ENCODE measurements at places on chromosomes 13 and 19.

DNA sequence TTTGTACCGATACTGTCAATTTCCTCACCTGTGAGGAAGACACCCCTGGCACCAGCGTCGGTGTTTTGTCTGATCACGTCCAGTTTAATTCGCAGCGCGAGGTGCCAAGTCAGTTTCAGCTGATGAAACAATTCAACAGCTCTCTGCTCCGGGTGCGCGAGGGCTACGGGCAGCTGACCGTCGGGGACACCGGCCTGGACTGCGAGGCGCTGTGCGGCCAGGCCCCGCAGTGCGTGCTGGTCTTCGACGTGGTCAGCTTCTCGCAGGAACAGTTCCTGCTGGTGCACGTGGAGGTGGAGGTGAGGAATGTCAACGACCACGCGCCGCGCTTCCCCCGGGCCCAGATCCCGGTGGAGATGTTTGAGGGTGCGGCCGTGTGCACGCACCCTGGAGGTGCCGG is 171.5 kb downstream of the OLFM4 start:
- no peak for DNase-seq

DNA sequence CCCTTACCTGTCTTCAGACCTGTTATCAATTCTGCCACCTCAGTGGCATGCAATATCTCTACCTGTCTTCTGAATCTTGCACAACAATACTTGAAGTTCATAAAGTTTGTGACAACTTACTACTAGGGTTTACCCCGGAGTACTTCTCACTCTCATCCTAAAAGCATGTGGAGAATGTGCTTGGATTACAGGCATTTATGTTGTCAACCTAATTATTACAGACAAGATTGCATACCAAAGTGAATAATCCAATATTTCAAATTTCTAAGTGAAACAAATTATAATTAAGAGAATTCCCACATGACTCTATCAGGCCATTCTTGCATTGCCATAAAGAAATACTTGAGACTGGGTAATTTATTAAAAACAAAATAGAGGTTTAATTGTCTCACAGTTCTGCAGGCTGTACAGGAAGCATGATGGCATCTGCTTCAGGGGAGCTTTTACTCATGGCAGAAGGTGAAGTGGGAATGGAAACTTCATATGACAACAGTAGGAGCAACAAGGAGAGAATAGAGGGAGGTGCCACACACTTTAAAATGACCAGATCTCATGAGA is 661.0 kb upstream of the SPRY2 start:
- DNase-seq = no peak

DNA sequence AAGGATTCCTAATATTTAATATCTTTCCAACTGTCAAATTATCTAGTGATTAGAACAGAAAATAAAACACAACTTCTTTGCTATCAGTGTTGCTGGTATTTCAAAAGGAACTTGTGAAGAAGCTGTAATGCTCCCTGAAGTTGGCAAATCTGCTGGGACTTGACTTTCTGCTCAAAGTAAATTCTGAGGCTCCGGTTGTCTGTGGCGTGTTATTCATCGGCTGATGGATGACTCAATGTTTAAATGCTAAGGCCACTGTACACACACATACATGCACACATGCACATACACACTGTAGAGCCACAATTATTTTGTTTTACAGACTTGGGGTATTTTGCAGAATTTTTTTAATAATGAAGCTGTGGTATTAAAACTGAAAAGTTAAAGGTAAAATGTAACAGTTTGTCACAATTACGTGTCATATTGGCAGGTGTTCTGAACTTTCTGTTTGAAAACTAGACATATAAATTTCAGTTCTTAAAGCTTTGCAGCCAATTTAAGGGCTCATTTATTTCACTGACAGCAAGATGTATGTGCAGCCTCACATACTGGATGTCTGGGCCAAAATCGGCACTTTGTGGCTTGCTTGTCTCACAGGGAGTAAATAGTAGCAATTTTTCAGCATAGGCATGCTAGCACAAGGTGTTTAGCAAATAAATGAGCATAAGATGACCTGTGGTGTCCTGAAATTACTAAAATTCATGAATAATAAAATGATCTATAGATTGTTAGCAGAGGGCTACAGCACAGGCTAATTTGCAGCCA is 1691.7 kb upstream of the PCDH20 start:
- no peak for DNase-seq

DNA sequence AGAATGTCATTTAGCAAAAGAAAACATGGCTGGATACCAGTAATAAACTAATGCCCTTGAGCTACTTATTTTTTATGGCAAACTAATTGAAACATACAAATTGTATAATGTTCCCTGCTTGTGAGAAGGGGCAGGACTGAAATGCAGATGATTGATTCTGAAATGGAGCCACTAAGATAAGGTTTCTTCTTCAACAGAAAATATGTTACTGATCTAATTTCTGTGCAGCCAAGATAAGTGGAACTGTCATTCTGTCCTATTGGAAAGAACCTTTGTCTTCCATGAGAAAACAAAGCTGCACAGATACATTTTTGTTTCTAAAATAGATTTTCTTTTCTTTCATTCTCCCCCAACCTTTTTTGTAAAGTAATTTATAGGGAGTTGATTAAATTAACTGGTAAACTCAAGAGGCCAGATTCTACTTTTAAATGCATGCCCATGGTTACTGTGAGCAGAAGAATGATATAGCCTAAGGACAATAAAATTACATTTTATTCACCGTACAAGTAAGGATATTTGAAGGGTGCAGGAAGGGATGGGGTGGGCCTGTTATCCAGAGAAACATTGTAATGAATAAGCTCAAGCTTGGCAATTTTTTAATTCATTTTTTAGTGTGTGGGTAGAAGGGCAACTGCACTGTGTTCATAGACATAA is 39.9 kb downstream of the STARD13 start:
- DNase-seq = no peak

DNA sequence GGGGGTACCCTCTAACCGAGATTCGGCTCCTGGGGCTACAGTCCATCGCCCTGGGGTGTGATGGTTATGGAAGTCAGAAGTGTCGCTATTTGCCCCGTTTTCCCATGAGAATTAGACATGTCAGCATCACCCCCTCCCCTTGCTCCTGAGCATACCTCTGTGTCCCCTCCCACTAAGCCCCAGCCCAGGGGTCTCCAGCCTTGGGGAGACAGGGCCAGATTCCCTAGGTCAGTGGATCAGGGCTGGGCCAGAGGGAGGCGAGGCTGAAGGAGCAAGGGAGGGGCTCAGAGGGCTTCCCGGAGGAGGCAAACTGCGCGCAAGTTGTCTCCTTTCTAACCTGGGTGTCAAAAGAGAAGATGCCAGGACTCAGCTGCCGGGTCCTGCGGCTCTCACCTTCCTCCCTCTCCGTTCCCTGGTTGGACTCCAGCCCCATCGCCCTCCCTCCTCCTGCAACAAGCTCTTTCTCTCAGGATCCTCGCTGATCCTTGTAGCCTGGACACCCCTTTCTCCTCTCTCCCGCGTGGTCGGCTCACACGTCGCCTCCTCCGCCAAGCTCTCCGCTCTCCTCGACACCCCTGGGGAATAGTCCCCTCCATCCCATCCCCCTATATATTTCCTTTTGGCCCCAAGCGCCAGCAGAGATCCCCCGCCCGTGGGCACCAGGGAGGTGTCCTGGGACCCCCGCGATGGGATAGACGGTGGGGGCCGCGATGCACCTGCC is 459 bp upstream of the TMEM59L start:
- no peak for DNase-seq

DNA sequence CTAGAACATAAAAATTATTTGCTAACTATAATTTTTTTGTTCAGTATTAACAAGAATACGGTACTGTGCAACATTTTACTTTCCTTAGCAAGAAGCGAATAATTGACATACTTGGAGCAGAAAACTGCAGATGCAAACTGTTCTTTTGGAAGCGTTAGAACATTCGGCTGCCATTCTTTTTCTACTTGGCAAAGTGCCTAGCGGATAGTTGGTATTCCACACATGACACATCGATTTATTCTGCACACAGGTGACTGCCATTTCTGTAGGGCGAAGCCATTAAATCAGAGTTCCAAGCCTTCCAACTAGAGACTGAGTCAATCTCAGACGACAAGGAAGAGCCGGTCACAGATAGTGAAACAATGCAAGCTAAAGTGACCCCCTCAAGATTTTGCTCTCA is 117.4 kb downstream of the TRPC4 start:
- no peak for DNase-seq

- no peak for DNase-seq
These were observed 352.0 kb upstream of the DACH1 start for GRCh38 chr13:72218966-72219365.

DNA sequence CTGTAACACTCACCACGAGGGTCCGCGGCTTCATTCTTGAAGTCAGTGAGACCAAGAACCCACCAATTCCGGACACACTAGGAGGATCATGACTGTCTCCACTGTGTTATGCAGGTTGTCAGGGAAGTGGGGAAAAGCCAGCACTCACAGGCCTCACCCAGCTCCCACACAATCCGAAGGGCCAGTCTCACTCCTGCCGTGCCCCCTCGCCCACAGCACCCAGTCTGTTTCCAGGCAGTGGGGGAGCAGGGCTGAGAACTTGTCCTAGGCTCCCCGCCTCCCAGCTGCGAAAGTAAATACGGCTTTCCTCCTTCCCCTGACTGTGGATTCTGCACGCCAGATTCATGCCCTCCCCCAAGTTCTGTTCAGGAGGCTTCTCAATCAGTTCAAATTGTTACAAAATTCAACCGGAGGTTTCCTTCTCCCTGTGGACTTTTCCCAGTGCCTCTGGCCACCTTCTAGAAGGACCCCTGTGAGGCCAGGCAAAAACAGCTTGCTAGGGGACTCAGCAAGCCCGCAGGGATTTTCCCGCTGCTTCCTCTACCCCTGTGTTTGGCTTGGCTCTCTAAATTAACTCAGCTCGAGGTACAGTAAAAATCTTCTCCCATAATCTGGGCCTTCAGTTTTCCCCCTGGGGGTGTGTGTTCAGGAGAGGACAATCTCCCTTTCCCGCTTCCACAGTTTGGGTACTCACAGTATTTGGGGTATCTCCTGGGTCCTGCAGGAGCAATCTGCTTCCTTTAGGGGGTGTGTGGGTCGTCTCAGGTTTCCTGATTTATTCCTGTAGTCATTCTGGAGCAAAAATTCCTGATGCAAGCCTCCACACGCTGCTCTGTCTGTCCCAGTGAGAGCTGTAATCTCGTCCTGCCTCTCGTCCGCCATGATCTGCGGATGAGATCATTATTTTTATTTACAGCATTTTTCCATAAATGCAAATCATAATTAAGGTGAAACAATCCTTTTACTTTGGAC is 899.8 kb downstream of the GPC5 start:
- DNase-seq = no peak

DNA sequence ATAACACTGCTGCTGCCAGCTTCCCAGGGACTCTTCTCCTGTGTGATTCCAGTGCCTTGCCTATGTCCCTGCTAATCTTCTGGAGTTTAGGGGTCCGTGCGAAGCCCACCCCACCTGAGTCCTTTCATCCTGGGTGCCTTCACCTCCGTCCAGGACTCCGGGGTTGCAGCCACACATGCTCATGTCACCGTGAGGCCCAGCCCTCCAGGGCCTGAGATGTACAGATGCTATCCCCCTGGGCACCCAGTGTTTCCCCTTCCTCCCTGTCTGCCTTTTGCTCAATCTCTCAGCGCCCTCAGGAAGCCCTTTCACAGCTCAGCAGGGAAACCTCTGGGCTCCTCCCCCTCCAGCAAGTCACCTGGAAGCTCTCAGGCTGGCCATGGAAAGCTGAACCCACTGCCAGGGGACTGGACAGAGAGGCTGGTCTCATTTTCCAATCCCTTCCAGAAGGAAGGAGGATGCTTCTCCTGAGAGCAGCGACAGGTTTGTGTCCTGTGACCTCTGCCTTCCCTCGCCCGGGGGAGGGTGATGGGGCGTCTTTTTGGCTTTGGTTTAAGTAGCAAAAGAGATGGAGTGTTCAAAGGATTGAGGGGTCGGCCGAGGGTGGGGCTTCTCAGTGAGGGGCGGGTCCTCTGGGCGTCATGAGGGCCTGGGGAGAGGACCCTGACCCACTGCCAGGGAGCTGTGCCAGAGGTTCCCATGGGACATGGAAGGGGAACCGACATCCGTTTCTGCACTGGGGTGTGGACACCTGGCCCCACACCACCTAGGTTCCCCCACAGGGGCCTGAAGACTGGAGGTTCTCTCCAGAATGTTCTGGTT is 30.8 kb upstream of the TFDP1 start:
- no peak for DNase-seq

DNA sequence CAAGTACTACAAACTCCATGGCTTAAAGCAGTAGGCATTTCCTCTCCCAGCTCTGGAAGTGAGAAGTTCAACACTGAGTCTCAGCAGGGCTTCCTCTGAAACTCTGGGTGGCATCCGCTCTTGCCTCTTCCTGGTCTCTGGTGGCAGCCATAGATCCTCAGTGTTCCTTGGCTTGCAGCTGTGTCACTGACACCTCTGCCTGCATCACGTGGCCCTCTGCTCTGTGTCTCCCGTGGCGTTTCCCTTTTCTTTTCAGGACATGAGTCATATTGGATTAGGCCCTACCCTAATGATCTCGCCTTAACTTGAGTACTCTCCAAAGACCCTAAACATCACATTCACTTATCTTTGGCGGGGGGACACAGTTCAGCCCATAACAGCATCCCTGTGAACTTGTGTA is 466.7 kb downstream of the MYO16 start:
- DNase-seq = no peak

- peak; percentile 44 for DNase-seq
These were observed 572.8 kb downstream of the PCDH9 start for GRCh38 chr13:66657165-66657881.

DNA sequence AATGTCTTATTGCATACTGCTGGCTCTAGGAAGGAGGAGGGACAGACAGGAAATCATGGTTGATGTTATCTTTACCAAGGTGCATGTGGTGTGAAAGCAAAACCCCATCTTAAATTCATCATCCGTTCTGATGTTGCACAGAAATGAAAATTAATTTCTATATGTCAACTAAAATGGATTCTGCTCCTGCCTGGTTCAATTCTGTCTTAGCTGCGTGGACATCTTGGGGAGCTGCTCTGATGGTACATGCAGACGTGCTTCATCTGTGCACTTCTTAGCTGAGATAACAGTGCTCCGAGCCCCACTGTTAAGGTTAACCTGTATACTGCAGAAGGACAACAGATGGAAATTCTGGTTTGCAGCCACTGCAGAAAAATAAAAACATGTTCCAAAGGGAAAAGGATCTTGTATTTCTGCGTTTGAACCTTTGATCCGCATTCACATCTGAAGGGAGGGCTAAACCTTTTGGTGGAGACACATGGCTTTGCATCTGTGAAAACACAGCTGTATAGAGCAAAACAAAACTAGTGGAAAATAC is 155.6 kb downstream of the TM9SF2 start:
- DNase-seq = no peak

DNA sequence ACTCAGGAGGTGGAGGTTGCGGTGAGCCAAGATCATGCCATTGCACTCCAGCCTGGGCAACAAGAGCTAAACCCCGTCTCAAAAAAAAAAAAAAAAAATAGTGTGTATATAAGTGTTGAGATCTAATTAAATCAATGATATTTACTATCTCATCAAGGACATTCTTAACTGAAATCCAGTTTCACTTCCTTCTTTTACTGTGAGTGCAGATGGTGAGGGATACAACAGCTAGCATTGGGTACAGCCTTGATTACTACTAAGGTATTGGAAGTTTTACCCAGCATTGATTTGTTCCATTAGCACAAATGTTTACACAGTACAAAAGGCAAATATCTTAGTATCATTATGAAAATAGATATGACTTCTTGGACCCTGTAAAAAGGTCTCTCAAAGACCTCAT is 546.6 kb downstream of the KCTD12 start:
- no peak for DNase-seq

All from GOT3 (cell line).